Dermis microvascular lymphatic vessel endothelial cell (primary cell): ENCODE measurements at places on chromosomes 7 and 10.

DNA sequence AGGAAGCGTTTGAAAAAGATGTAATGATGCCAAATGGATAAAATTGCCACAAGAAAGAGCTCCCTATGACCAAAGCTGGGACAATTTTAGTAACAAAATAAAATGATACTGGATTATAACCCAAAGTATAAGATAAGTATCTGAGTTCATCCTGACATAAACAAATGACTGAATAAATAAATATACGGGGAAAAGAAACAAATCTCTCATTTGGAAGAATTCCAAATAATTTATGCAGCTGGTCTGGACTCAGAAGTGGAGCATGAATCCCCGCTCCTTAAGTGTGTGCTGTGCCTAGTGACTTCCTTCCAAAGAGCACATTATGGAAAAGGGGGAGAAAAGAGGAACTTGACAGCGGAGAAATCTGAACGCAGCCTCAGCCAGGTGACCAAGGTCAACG lies 186.2 kb downstream of the RAMP3 start:
- no peak for DNase-seq

GRCh38 chr10:121734589-121735045 lies 136.4 kb upstream of the FGFR2 start:
- DNase-seq: peak; percentile 11

DNA sequence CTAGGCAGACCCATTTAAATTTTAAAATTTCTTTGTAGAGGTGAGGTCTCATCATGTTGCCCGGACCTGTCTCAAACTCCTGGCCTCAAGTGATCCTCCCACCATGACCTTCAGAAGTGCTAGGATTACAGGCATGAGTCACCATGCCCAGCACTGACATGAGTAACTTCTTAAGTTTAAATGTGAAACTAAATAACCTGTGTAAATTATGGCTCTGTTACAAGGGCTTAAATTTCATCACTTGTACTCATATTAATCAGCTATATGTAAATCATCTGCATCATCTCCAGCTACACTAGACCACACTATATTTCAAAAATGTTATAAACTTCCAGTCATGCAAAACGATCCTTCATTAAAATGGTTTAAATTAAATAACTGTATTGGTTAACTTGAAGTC lies 56.1 kb downstream of the ATAD1 start:
- peak; percentile 66 for DNase-seq

DNA sequence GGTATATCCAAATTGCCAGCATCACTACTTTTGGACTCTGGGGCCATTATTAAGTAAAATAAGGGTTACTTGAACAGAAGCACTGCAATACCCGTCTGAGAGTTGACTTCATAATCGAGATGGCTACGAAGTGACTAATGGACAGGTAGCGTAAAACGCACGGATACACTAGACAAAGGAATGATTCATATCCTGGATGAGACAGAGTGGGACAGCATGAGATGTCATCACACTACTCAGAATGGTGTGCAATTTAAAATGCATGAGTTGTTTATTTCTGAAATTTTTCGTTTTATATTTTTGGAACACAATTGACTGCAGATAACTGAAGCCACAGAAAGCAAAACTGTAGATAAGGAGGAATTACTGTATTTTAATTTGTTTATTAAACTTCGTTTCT lies 421.5 kb upstream of the LRGUK start:
- DNase-seq: peak; percentile 84

- DNase-seq: no peak
These were observed 649.6 kb downstream of the TNS3 start for GRCh38 chr7:46932306-46932675.

DNA sequence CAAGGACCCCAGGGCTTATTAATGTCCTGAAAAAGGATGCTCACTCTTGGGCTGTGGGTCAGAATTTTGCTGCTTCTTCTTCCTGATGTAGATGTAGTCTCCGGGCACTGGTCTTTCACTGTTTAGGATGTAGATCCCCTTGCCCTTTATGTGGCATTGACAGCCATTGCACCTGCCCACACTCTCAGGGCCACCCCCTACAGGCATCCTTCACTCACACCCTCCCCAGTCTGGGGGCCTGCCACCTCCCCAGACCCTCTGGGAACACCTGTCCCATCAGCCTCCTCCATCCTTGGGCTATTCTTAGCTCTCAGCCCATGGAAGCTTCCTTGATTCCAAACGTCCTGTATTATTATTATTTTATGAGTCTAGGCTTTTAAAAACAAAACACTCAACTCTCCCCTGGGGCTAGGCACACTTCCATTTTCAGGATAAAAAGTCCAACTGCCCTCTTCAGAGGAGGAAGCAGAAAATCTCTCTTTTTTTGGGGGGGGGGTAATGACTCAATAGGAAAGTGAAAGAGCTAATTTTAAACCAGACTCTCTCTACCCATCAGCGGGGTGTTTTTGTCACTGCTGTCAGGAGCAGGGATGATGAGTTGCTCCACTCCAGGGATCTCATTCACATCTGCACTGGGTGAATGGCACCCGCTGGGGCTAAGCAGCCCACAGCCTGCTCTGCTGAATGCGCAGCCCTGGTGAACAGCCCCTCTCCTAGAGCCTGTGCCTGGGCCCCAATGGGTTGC lies 11.5 kb upstream of the KLRG2 start:
- DNase-seq: no peak

DNA sequence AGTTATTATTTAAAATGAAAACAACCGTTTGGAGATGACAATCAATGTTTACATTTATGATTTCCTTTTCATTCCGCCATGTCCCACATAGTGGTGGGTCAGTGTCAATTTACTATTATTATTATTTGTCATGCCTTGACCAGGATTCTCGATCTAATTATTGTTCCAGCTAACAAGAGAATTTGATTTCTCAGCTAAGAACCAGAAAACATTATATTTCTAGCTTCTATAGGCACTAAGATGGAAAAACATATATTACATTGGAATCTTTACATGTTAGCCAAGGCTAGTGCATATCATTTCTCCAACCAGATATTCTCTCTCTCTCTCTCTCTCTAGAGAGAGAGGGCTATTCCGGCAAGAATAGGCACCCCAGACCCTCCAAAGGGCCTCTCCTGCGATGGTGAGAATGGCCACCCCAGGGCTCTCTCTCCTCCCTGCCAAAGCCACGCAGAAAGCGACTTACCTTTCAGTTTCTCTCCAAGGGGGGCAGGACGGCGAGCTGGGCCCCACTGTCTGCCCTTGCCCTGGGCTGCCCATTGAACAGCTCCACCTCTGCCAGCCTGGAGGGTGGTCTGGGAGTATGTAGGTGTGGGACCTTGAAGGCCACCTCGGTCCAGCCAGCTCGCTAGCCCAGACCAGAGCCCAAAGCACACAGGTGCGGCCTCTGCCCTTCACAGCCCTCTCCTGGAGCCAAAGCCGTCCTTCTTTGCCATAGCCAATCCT lies 2.4 kb downstream of the HOXA3 start:
- DNase-seq: no peak

DNA sequence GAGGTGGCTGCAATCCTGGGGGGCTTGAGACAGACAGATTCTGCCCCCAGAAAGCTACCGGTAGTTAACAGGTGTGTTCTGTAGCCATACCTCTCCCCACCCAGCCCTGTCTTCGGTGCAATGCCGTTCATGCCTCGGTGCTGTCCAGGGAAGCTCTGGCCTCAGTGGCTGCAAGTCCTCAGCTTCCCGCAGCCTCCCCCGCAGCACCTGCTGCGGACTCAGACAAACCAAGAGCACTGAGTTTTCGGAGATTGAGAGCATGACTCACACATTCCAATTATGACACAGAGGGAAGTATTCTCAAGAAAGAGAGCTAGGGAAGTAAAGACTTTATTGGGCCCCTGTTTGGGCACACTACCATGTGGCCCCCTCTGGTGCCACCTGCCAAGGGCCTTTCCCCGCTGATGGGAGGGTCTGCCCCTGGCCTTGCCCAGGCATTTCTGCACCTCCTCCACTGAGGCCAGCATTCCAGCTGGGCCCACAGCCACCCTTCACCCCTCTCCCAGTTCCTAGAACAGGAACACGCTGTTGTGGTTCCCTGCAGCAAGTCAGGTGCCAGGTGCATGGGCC lies 30.2 kb upstream of the EZH2 start:
- DNase-seq: no peak

- DNase-seq: no peak
These were observed 146.8 kb downstream of the OTUD1 start for GRCh38 chr10:23585666-23586065.

GRCh38 chr7:38819463-38819862 lies 89.5 kb downstream of the VPS41 start:
- DNase-seq: no peak

GRCh38 chr10:95784279-95784913 lies 28.4 kb downstream of the ENTPD1 start:
- DNase-seq: no peak

DNA sequence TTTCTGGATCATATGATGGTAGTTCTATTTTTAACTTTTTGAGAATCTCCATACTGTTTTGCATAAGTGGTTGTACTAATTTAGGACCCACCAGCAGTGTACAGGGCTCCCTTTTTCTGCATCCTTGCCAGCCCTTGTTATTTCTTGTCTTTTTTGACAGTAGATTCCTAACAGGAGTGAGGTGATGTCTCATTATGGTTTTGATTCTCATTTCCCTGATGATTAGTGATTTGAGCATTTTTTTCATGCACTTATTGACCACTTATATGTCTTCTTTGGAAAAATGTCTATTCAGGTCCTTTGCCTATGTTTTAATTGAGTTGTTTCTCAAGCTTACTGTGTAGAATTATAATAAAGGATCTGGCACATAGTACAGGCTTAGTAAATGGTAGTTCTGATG lies 238.8 kb upstream of the BMPER start:
- DNase-seq: no peak

- no peak for DNase-seq
These were observed 9.0 kb downstream of the LFNG start for GRCh38 chr7:2528481-2529095.

GRCh38 chr7:74181821-74182220 lies 7.7 kb downstream of the EIF4H start:
- no peak for DNase-seq

DNA sequence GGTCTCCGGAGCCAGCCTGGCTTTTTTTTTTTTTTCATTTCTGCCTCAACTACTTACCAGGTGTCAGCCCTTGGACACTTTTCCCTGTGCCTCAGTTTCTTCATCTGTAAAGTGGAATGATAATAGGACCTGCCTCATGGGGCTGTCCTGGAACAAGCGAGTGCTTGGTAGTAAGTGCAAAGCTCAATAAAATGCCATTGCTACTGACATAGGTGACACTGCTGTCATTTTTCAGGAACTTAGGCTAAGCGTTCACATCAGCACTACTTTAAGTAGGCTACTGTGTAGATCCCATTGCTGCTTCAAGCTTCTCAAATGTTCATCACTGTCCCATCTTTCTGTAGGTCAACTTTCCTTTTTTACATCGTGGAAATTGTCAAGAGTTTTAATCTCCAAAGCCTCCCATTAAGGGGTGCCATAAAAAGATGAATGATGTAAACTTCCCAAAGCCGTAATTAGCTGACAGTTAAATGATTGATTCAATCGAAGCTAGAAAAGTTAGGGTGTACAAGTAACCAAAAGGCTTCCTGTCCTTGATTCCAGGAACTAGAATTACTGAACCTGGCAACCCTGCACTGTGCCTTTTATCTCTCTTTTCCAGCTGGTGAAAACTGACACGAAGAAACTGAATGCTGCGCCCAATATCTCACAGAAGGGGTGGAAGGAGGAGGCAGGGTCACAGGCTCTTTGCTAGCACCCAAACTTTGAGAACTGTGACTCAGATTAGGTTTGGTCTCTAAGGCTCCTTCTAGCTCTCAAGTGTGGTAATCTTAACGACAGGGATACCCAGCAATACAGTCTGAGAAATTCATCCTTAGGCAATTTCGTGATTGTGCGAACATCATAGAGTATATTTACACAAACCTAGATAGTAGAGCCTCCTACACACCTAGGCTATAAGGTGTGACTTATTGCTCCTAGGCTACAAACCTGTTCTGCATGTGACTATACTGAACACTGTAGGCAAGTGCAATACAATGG lies 861 bp upstream of the USP6NL start:
- DNase-seq: peak; percentile 7

DNA sequence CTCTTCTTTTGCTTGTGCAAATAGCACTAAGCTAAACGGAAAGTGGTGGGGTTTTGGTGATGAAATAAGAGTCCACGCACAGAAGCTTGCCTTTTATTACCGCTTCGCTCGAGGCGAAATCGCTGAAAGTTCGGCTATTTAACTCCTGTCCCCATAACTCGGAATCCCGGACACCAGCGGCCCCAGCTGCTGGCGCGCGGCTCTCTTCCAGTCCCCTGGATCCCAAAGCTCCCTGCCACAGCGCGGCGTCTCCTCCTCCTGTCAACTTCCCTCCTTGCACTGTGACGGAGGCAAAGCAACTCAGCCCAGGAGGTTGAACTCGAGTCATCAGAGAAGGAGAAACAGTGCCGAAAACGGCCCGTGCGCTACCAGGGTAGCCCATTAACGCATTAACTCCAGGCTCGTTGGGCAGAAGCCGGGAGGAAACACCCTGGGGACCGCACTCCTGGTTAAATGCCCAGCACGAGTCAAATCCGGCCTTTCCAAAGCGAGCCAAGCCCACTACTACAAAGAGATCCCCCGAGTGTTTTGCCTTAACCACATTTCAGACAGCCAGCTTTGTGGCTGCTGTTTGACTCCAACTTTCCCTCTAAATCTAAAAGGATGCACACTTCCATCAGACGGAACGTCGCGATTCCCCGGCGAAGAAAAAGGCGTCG lies 1.3 kb downstream of the SEMA3D start:
- DNase-seq: peak; percentile 81

DNA sequence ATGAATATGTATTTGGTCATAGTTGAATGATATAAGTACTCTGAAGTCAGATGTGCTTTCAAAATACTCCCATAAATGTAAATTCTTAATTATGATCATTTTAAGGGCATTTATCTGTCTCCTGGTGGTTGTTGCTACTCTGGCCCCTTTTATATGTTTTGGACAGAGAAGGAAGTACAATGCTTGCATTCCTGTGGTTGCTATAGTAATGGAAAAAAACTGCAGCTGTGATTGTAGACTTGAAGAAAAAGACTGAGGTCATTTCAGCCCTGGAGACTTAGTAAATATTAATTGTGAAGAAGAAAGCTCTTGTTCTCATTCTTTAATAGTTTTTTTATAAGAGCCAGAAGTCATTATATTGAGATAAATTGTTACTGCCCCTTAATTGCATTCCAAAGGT lies 70.2 kb upstream of the FERD3L start:
- no peak for DNase-seq

- DNase-seq: no peak
These were observed 5.1 kb upstream of the SP4 start for GRCh38 chr7:21422751-21423150.

DNA sequence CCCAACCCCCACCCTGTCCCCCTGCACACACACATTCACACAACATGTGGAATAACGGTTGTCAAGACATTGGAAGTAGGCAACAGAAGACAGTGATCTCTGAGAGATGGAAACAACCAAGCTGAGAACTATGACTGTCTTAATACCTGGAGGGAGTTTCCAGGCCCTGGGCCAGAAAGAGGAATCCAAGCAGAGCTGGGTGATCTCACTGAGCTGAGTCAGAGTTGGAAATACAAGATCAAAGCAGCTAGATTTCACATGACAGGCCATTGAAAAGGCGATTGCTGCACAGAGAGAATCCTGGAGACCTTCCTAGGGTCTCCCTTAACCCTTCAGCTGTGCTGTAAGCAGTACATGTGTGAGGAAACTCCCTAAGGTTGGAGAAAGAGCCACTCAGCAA lies 165.8 kb upstream of the PRSS1 start:
- peak; percentile 79 for DNase-seq
